ENCODE measurements at places on chromosomes 1 and 21. TPM values are rescaled to one million over a fixed set of nuclear protein-coding genes. Genes with fewer than 3 reads are reported as not detected.

DNA sequence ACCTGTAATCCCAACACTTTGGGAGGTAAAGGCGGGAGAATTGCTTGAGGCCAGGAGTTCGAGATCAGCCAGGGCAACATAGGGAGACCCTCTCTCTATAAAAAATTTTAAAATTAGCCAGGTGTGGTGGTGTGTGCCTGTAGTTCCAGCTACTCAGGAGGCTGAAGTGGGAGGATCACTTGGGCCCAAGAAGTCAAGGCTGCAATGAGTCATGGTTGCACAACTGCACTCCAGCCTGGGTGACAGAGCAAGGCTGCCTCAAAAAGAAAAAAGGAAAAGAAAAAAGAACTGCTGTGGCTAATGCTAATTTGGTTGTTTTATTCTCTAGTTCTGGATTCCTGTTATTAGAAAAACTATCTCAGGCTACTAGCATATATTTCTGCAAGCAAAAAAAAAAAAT is 29.8 kb downstream of the DBT start:
- no peak for DNase-seq
- peaks cover 15% of the 10 kb centered on the region for H3K36me3 ChIP-seq
- H3K27me3 ChIP-seq, result no peaks in the 10 kb centered on the region
- H3K4me1 ChIP-seq, result no peaks in the 10 kb centered on the region
- no peak overlapping the region for H3K27ac ChIP-seq

DNA sequence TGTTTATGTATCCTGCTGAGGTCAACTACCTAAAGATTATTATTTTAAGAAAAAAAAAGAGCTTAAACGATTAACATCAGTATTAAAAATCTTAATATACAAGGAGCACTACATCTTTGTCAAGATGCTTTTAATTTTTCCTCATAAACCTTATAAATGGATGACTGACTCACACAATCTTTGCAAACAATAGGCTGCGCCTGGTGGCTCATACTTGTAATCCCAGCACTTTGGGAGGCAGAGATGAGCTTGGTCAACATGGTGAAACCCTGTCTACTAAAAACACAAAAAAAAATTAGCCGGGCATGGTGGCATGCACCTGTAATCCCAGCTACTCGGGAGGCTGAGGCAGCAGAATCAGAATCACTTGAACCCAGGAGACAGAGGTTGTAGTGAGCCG is 1.7 kb downstream of the KHDC4 start:
- no peaks in the 10 kb centered on the region for H3K27me3 ChIP-seq
- peak overlapping the region; percentile 43 for H3K4me3 ChIP-seq
- H3K4me1 ChIP-seq, result peaks cover 24% of the 10 kb centered on the region
- H3K27ac ChIP-seq, result no peak overlapping the region
- DNase-seq, result no peak
- H3K36me3 ChIP-seq, result peaks cover 19% of the 10 kb centered on the region

- peaks cover 15% of the 10 kb centered on the region for H3K4me1 ChIP-seq
- no peaks in the 10 kb centered on the region for H3K27me3 ChIP-seq
- H3K36me3 ChIP-seq, result peaks cover 3% of the 10 kb centered on the region
- H3K27ac ChIP-seq, result no peak overlapping the region
These were observed 95.3 kb downstream of the NAV1 start for GRCh38 chr1:201634261-201634660.

Gene PLEKHG5
- 50.7 TPM for total RNA-seq

Gene FCER1G
- 1.8 TPM for total RNA-seq

GRCh38 chr1:220572416-220572815 is 44.5 kb downstream of the MARK1 start:
- H3K36me3 ChIP-seq, result peaks cover 20% of the 10 kb centered on the region
- no peak overlapping the region for H3K4me3 ChIP-seq
- no peaks in the 10 kb centered on the region for H3K4me1 ChIP-seq
- H3K27ac ChIP-seq, result no peak overlapping the region

GRCh38 chr1:172360985-172361384 is 59.5 kb upstream of the C1orf105 start:
- H3K27me3 ChIP-seq, result no peaks in the 10 kb centered on the region
- peaks cover 39% of the 10 kb centered on the region for H3K4me1 ChIP-seq
- H3K36me3 ChIP-seq, result peaks cover 4% of the 10 kb centered on the region
- no peak overlapping the region for H3K27ac ChIP-seq
- no peak for DNase-seq

- H3K4me1 ChIP-seq, result peaks cover 26% of the 10 kb centered on the region
- H3K27me3 ChIP-seq, result no peaks in the 10 kb centered on the region
- DNase-seq, result peak; percentile 39
- peak overlapping the region; percentile 11 for H3K27ac ChIP-seq
- peak overlapping the region; percentile 75 for H3K4me3 ChIP-seq
- H3K36me3 ChIP-seq, result no peaks in the 10 kb centered on the region
These were observed 859 bp upstream of the LRRC8B start for GRCh38 chr1:89523572-89524368.

Gene PTCH2
- total RNA-seq, result 1.4 TPM

- peak overlapping the region; percentile 73 for H3K4me3 ChIP-seq
- H3K36me3 ChIP-seq, result no peaks in the 10 kb centered on the region
- H3K4me1 ChIP-seq, result peaks cover 22% of the 10 kb centered on the region
These were observed 369 bp upstream of the ZYG11B start for GRCh38 chr1:52725903-52726264.

Gene KCNE2
- 0.92 TPM for total RNA-seq

DNA sequence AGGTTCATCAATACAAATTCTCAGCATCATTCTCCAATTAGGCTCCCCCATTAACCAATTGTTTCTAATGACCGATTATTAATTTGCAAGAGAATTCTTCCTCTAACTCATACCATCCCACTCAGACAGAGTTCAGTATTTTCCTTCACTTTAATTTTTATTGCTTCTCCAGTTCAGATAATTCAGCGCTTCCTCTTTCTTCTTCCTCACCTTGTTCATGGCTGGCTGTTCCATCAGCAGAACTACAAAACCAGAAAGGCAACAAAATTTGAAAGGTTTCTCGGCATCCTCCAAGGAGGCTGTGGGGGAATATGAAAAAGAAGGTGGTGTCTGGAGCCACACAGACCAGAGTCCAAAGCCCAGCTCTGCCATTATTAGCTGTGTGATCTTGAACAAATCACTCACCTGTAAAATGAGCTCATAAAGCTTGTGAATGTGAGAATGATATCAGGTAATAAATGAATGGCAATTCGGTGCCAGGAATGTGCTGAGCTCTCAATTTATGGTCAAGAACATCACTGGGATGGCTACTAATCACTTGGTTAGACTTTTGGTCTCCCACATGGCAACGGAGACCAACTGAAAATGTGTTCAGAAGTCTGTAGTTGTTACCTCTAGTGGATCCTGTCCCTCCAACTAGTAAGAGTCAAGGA is 11.7 kb upstream of the ZNF436 start:
- H3K36me3 ChIP-seq, result peaks cover 3% of the 10 kb centered on the region
- DNase-seq, result no peak
- H3K4me3 ChIP-seq, result no peak overlapping the region
- H3K27ac ChIP-seq, result no peak overlapping the region
- no peaks in the 10 kb centered on the region for H3K27me3 ChIP-seq
- H3K4me1 ChIP-seq, result peaks cover 32% of the 10 kb centered on the region

Gene CR1L
- not detected for total RNA-seq

Gene CLCA2
- total RNA-seq, result 0.11 TPM

Gene IQCC
- total RNA-seq, result 3.8 TPM

GRCh38 chr21:44024887-44025353 is 12.8 kb downstream of the TRAPPC10 start:
- no peak overlapping the region for H3K4me3 ChIP-seq
- H3K27me3 ChIP-seq, result no peaks in the 10 kb centered on the region
- peaks cover 16% of the 10 kb centered on the region for H3K4me1 ChIP-seq

- H3K27me3 ChIP-seq, result no peaks in the 10 kb centered on the region
- H3K27ac ChIP-seq, result no peak overlapping the region
- no peak overlapping the region for H3K4me3 ChIP-seq
- H3K36me3 ChIP-seq, result no peaks in the 10 kb centered on the region
These were observed 265.7 kb downstream of the COL11A1 start for GRCh38 chr1:102842606-102843005.

GRCh38 chr1:8926707-8927694 is 18.7 kb upstream of the CA6 start:
- no peak for DNase-seq
- no peak overlapping the region for H3K4me3 ChIP-seq
- H3K4me1 ChIP-seq, result no peaks in the 10 kb centered on the region
- H3K27me3 ChIP-seq, result no peaks in the 10 kb centered on the region
- H3K27ac ChIP-seq, result no peak overlapping the region

Gene REN
- 0.29 TPM for total RNA-seq

GRCh38 chr1:10686404-10687040 is 109.9 kb downstream of the CASZ1 start:
- no peak overlapping the region for H3K4me3 ChIP-seq
- peaks cover 45% of the 10 kb centered on the region for H3K4me1 ChIP-seq
- H3K27ac ChIP-seq, result no peak overlapping the region
- DNase-seq, result no peak
- H3K36me3 ChIP-seq, result no peaks in the 10 kb centered on the region

Gene GNG5
- 93.7 TPM for total RNA-seq

- H3K4me3 ChIP-seq, result no peak overlapping the region
- H3K4me1 ChIP-seq, result peaks cover 50% of the 10 kb centered on the region
- H3K36me3 ChIP-seq, result no peaks in the 10 kb centered on the region
- H3K27me3 ChIP-seq, result peaks cover under 1% of the 10 kb centered on the region
- H3K27ac ChIP-seq, result peak overlapping the region; percentile 92
These were observed 13.0 kb upstream of the GPR137B start for GRCh38 chr1:236129306-236129705.

DNA sequence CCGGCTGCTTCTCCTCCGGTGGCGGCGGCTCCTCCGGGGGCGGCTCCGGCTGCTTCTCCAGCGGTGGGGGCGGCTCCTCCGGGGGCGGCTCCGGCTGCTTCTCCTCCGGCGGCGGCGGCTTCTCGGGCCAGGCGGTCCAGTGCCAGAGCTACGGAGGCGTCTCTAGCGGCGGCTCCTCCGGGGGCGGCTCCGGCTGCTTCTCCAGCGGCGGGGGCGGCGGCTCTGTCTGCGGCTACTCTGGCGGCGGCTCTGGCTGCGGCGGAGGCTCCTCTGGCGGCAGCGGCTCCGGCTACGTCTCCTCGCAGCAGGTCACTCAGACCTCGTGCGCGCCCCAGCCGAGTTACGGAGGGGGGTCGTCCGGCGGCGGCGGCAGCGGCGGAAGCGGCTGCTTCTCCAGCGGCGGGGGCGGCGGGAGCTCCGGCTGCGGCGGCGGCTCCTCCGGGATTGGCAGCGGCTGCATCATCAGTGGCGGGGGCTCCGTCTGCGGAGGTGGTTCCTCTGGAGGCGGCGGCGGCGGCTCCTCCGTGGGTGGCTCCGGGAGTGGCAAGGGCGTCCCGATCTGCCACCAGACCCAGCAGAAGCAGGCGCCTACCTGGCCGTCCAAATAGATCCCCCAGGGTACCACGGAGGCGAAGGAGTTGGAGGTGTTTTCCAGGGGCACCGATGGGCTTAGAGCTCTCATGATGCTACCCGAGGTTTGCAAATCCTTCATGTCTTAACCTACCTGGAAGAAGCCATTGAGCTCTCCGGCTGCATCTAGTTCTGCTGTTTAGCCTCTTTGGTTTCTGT is 2.0 kb downstream of the LORICRIN start:
- peaks cover 5% of the 10 kb centered on the region for H3K4me1 ChIP-seq
- H3K4me3 ChIP-seq, result peak overlapping the region; percentile 60
- no peak overlapping the region for H3K27ac ChIP-seq
- no peaks in the 10 kb centered on the region for H3K36me3 ChIP-seq
- peaks cover 84% of the 10 kb centered on the region for H3K27me3 ChIP-seq

Gene TTC24
- not detected for total RNA-seq

- peaks cover 15% of the 10 kb centered on the region for H3K4me1 ChIP-seq
- H3K36me3 ChIP-seq, result peaks cover 3% of the 10 kb centered on the region
- H3K4me3 ChIP-seq, result no peak overlapping the region
- H3K27me3 ChIP-seq, result no peaks in the 10 kb centered on the region
These were observed 1.3 kb upstream of the INPP5B start for GRCh38 chr1:37948166-37948565.

Gene PGD
- total RNA-seq, result 167 TPM

- H3K4me1 ChIP-seq, result peaks cover 4% of the 10 kb centered on the region
- no peak overlapping the region for H3K4me3 ChIP-seq
- H3K27ac ChIP-seq, result no peak overlapping the region
- no peaks in the 10 kb centered on the region for H3K36me3 ChIP-seq
These were observed 7.0 kb downstream of the RD3 start for GRCh38 chr1:211484755-211485479.

DNA sequence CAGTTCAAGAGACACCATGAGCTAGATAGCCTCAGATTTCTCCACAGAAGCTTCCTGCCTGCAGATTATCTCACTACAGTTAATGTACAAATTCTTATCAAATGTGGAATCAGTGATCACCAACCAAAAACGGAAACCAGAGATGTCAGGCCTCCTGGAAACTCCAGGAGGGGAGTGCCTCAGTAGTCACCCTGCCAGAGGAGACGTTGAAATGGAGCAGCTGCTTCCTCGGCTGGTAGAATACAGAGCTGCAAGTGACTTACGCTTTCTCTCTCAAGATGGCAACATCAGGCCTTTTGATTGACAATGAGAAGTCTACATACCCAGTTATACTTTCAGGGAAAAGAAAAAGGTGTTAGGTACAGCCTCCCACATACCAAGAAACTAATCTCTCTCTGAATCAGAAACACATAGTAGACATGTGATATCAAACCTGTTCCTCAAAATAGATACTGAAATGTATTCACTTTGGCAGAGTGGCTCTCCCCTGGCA is 52.2 kb downstream of the ACP6 start:
- no peak overlapping the region for H3K4me3 ChIP-seq
- no peaks in the 10 kb centered on the region for H3K27me3 ChIP-seq
- H3K4me1 ChIP-seq, result no peaks in the 10 kb centered on the region
- peaks cover 53% of the 10 kb centered on the region for H3K36me3 ChIP-seq
- no peak for DNase-seq

GRCh38 chr1:180934563-180934962 is 21.9 kb downstream of the KIAA1614 start:
- no peaks in the 10 kb centered on the region for H3K4me1 ChIP-seq
- H3K36me3 ChIP-seq, result peaks cover 3% of the 10 kb centered on the region
- no peak for DNase-seq
- H3K4me3 ChIP-seq, result no peak overlapping the region
- H3K27me3 ChIP-seq, result no peaks in the 10 kb centered on the region

DNA sequence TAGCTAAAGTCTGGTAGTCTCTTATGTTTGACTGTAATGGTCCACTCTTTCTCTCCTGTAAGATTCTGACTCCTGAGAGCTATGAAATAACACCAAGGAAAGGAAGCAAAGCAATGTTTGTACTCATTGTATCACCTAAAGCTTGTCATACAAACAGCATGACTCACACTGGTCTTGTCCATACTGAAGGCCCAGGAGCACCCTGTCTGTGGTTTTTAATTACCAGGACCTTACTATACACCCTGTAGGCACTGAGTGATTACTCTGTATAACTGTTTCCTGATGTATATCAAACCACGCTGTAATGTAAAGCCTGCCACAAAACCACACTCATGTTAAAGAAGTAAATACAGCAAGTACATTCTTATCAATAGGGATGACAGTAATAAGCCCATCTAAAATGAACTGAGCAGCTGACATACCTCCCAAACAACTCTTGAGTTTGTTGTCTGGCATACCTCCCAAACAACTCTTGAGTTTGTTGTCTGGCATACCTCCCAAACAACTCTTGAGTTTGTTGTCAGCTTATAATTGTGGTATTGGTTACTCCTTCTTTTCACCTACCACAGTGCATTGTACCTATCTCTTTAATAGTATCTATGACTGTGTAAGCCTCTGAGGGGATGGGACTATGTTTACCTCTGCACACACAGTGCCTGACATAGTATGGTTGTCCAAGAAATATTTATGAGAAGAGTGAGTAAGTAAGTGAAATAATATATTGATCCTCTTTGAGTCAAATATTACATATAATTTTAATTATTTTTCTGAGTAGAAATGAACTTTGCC is 11.6 kb upstream of the TNFSF18 start:
- H3K4me1 ChIP-seq, result peaks cover 4% of the 10 kb centered on the region
- H3K4me3 ChIP-seq, result no peak overlapping the region
- H3K27ac ChIP-seq, result no peak overlapping the region
- peaks cover 2% of the 10 kb centered on the region for H3K36me3 ChIP-seq
- H3K27me3 ChIP-seq, result no peaks in the 10 kb centered on the region

Measured in mesothelial cell of epicardium (in vitro differentiated cells).